RKO (cell line): ENCODE measurements at places on chromosomes 4 and X.

GRCh38 chr4:45679411-45679810 lies 444.4 kb downstream of the GABRG1 start:
- DNase-seq = no peak

DNA sequence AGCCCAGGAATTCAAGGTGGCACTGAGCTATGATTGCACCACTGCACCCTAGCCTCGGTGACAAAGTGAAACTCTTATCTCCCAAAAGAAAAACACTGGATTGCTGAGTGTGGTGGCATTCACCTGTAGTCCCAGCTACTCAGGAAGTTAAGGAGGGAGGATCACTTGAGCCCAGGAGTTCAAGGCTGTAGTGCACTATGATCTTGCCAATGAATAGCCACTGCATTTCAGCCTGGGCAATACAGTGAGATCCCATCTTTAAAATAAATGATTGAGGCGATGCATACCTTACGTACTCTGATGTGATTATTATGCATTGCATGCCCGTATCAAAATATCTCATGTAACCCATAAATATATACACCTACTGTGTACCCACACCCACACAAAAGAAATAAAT lies 31.2 kb upstream of the LARP1B start:
- DNase-seq = no peak

GRCh38 chr4:105965183-105965800 lies 70.0 kb downstream of the NPNT start:
- DNase-seq = no peak

DNA sequence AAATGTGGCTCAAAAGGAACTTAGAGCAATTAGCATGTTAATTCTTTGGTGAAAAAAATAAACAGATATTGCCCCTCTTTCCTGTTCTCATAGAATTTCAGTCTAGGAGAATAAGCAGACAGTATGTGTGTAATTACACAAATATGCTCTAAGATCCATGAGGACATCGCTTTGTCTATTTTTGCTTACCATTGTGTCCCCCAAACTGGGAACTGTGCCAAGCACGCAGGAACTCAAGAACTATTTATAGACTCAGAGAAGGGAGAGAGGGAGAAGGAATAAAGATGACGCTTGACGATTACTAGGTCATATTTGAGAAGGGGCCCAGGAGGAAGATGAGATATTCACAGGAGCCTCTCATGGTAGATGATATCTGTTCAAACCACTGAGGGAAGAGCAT lies 692.6 kb downstream of the RAB28 start:
- no peak for DNase-seq

- DNase-seq = peak; percentile 80
These were observed 603.2 kb downstream of the STIM2 start for GRCh38 chr4:27463816-27464215.

- no peak for DNase-seq
These were observed 16.9 kb downstream of the STAP1 start for GRCh38 chr4:67575232-67576058.

DNA sequence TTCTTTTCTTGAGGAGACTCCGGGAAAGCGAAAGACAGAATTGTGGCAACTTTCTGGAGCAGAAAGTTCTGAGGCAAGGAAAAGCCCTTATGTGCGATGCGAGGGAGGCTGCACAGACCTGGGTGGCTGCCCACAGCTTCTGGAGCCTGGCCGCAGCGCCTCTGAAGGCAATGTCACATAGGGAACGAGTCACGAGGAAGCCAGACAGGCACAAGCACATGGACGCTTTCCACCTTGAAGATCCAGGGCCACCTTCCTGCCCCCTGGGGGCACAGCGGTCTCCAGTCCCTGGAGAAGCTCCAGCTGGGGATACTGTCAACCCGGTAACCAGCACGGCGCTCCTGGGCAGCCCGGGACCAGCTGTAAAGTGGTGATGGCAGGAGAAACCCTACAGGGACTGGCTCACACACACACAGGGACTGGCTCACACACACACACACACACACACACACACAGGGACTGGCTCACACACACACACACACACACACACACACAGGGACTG lies 69.8 kb downstream of the MTNR1A start:
- DNase-seq = no peak

DNA sequence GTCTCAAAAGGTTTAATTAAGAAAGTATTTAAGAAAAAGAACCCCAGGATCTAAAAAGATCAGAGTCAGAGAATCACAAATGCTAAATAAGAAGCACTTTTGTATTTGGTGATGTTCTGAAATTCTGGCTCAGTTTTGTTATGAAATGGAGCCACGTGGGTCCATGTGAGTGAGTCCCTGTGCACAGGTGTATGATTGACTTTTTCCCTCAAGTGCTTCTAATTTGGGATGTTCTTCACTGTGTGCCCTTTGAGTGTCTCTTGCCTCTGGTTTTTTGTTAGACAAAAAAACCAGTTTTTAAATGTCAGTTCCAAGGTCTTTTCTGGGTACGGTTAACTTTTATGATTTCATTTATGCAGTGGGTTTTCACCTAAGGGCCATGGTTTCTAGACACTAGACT lies 44.4 kb downstream of the REPS2 start:
- DNase-seq = no peak

DNA sequence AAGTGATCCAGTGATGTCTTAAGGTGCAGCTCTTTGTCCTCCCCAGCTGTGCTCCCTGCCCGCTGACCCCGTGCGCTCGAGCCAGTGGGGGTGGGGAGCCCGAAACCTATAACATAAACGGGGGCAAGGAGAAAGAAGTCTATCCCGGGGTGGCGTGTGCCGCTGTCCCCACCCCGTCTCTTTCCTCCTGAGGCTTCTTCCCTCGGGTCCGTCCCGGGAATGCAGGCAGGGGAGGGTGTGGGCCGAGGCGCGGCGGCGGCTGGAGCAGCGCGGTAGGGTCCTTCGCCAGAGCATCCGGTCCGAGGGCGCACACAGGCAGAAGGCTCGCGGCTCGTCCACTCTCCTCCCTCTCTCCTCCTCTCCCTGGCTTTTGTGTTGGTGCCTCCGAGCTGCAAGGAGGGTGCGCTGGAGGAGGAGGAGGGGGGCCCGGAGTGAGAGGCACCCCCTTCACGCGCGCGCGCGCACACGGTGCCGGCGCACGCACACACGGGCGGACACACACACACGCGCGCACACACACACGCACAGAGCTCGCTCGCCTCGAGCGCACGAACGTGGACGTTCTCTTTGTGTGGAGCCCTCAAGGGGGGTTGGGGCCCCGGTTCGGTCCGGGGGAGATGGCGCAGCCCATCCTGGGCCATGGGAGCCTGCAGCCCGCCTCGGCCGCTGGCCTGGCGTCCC lies at the start of gene RAB33A:
Gene RAB33A, plus strand, starts transcription at position 517 of the 681 bp plus-strand sequence. Its CDS starts 101 bp downstream, at position 618.
- no peak for DNase-seq

- DNase-seq = peak; percentile 86
These were observed 980 bp upstream of the GIMD1 start for GRCh38 chr4:106369456-106370060.

DNA sequence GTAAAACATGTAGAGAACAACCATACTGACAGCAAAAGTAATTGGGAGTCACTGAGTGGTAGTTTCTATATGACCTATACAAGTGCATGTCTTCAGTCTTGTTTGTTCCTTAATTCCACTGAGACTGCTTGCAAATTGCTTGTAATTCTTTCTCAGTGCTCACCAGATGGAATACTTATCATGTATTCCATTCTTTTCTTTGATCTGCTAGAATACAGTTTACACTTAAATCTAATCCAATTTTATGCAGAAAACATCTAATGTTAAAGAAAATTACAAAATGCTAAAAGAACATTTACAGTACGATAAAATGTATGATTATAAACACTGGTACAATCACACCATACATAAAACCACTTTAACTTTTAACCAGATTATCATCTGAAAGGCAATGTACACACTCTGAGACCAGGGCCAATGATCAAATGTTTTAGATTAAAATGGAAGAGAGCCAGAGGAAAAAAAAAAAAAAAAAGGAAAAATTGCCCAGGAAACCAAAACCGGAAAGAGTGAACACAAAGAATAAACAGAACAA lies 741.4 kb downstream of the FAT4 start:
- no peak for DNase-seq

- no peak for DNase-seq
These were observed 29.6 kb upstream of the NKRF start for GRCh38 chrX:119635799-119636198.

DNA sequence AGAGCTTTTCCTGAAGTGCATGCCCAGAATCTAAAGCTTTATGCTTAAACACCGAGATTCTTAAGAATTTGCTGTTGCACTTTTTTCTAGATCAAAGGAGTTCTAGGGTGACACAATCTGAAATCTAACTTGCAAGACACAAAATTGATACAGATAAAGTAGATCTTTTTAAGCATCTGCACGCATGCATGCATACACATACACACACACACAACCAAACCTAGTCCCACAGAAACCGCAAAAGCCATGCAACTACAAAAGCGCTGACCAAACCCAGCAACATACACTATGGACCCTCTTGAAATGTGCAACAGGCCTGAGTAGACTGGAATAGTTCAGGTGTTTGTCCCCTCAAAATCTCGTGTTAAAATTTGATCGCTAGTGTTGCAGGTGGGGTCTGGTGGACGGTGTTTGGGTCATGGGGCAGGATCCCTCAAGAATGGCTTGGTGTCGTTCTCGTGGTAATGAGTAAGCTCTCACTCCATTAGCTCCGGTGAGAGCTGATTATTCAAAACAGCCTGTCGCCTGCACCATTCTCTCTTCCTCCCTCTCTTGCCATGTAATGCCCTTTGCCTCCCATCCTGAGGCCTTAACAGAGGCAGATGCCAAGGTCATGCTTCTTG lies 52.7 kb downstream of the IRF2 start:
- no peak for DNase-seq

- no peak for DNase-seq
These were observed 641.6 kb downstream of the ANKRD50 start for GRCh38 chr4:124070688-124071484.

GRCh38 chrX:136067097-136067496 lies 80.2 kb upstream of the FHL1 start:
- DNase-seq = no peak

GRCh38 chr4:55103224-55103623 lies 22.2 kb downstream of the KDR start:
- no peak for DNase-seq

GRCh38 chr4:25903900-25904747 lies 9.9 kb upstream of the SMIM20 start:
- no peak for DNase-seq

DNA sequence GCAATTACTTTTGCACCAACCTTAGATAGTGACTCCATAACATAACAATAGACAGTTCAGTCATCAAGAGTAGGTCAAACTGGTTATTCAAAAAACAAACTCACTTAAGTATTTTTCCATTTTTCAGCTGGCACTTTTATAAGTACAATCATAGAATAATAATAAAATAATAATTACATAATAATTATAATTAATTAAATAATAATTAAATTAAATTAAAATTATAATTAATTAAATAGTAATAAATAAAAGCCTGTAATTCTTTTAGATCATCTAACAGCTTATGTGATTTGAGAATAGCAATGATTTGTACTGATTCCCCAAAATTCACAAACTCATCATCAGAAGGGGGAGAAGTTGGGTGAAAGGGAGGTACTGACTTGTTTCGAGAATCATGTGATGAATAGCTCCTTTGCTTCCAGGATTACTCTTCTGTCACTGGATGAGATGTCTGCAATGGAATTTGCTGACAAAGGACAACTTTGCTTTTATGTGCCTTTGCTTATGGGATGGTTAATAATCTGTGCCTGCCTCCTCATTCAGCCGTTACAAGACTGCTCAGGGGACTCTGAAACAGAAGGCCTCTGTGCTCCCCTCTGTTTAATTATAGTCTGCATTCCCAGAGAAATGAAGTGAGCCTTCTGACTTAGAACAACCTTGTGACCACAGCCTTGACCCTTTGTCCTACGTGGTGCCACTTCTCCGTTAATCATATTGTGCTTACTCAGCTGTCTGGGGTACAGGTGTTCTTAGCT lies 104.8 kb upstream of the ENPEP start:
- DNase-seq = no peak

DNA sequence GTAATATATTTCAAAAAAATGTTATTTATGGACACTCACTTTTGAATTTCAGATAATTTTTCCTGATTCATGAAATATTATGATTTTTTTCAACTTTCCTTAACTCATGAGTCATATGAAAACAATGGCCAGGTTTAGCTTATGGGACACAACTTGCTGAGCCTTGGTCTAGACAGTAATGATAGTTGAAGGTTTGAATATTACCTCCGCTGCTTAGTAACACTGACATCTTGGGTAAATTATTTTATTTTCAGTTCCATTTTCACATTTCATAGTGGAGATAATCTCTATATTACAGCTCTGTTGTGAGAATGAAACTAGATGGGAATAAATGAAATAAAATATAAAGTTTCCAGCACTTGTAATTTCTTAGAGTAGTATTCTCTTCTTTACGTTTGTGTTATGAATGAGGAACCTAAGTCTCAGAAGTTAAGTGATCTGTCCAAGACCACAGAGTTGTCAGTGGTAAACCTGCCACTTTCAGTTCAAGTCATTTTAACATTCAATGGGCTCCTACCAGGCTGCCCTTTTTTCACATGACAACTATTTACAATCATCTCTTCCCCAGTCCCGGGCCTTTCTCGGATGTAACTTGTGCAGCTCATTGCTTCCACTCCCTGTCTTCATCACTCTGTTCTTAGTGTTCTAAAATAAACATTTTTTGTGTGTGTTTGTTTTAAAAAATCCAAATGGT lies 46.8 kb upstream of the GC start:
- no peak for DNase-seq

DNA sequence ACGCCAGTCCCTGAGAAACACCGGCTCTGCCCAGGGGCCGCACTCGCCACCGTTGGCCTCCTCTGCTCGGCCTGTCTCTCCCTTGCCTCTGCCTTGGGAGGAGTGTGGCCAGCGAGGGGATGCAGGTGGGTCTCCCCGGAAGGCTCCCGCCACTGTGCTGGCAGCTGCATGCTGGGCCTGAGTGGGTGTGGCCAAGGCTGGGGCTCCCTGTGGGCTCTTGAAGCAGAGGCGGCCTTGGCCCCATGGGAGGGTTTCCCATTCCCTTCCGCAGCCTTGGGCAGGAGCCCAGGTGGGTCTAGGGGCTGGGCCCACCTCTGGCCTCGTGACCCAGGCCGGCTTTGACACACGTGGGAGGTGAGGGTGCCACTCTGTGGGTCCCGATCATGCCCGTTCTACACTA lies 19.1 kb downstream of the FGFRL1 start:
- no peak for DNase-seq

DNA sequence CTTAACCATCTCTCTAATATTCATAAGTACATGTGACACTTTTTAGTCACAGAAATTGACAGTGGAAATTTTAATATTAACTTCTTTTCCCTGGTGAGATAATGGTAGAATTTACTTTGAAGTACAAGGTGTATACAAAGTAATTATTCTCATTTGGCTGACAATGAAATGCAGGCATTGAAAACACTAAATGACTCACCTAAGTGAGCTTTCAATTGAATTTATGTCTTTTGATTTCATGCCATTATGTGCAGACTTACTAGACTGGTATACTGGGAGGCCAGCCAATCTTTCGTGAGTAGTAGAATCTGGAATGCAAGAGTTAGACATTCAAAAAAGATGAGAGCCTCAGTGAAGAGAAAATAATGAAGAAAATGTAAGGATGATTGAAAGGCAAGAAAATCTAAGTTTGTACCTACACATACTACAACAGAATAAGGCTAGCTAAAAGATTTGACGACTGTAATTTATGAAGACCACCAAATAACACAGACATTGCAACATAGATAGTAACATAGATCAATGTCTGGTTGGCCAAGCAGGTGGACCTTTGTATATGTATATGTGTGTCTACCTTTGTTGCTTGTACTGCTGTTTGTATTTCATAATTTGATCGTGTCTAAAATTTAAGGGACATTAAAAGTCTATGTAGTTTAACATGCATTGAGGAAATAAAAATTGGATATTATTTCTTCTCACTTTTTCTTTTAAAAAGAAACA lies 459.7 kb downstream of the IL15 start:
- peak; percentile 83 for DNase-seq
